ENCODE measurements at places on chromosomes 16 and 17.

DNA sequence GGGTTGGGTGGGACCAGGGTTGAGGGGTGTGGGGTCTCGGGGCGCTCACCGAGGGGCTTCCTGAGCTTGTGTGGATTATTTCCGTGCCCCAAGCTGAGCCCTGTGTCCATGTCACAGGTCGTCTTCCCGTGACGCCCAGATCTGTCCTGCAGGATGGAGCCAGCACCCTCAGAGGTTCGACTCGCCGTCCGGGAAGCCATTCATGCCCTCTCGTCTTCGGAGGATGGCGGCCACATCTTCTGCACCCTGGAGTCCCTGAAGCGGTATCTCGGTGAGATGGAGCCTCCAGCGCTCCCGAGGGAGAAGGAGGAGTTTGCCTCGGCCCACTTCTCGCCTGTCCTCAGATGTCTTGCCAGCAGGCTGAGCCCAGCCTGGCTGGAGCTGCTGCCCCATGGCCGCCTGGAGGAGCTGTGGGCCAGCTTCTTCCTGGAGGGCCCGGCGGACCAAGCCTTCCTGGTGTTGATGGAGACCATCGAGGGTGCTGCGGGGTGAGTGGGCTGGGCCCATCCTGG, 1.0 kb downstream of the TELO2 start:
- DNase-seq: no peak

DNA sequence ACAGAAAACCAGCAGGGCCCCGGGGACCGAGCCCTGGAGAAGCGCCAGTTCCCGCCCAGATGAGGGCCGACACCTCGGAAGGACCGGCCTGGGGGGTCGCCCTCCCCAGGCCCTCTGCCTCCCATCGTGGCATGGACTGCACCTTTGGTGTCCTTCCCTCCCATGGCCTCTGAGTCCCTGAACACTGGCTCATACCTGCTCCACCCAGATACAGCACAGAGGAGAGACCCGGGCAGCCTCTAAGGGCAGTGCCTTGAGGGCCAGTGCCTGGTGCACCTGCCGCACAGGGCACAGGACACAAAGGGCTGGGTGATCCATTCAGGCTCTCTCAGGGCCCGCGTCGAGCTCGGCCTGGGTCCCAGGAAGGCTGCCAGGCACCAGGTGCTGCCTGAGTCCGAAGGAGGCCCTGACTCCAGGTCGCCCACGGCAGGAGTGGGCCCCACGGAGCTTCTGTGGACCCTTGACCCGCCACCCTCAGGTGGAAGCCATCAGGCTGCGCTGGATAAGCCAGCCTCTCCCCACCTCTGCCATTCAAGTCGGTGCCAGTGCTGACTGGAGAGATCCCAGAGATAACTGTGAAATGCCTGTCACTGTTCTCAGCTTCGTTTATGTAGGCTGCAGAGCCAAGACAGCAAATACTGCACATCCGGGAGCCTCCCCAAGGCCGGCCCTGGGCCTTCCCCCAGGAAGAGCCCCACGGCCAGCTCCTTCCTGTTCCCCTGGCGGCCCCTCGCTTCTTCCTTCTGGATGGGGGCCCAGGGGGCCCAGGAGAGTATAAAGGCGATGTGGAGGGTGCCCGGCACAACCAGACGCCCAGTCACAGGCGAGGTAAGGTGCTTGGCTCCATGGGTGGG, at the start of gene ZG16B:
Gene ZG16B (plus strand): TSS at position 803 of the 854 bp plus-strand sequence. CDS start 139 bp downstream, outside the sequence.
- DNase-seq: no peak

DNA sequence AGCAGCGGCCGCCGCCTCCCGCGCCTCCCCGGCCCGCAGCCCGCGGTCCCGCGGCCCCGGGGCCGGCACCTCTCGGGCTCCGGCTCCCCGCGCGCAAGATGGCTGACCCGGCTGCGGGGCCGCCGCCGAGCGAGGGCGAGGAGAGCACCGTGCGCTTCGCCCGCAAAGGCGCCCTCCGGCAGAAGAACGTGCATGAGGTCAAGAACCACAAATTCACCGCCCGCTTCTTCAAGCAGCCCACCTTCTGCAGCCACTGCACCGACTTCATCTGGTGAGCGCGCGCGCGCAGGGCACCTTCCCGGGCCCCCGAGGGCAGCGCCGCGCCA, 258 bp downstream of the PRKCB start:
- no peak for DNase-seq

GRCh38 chr17:27743281-27743885, 56.9 kb downstream of the NOS2 start:
- no peak for DNase-seq
